ENCODE measurements at places on chromosomes 3 and 15. TPM values are rescaled to one million over a fixed set of nuclear protein-coding genes. Genes with fewer than 3 reads are reported as not detected.

DNA sequence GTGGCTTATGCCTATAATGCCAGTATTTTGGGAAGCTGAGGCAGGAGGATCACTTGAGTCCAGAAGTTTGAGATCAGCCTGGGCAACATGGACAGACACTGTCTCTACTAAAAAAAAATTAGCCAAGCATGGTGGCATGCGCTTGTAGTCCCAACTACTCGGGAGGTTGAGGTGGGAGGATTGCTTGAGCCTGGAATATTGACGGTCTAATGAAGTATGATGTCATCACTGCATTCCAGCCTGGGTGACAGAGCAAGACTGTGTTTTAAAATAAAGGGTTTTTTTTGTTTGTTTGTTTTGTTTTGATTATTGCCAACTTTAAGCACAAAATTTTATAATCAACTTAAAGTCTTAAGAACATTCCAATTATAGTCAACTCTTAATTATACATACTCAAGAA, 6.8 kb downstream of the PLSCR1 start:
- DNase-seq, result no peak

DNA sequence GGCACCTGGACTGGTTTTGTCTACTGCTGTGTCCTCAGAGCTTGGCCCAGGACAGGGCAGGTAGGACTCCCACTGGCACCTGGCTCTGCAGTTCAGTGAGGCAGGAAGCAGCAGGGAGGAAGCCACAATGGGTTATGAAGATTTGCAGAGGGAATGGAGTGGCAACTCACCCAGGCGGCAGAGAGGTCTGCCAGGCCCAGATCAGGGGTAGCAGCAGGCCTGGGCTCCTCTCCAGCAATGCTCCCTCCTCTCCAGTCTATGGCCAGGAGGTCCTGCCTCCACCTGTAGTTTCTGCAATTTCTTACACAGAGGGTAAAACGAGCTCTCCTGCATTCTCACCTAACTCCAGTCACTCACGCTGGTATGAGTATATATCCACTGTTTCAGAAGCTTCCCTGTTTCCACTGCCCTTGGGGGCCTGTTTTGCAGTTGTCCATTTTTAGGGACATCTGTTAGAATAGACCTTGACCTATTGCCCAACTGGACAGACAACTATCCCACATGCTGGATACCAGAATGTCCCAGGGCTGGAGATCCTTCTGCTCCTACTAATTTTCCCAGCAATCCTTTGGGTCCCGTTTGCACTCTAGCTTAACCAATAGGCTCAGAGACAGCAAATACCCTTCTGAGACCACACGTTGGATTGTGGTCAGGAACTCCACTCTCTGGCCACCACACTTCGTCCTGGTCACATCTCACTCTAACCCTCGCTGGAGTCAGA, 35.2 kb downstream of the HMCES start:
- DNase-seq, result peak; percentile 55

- peak; percentile 55 for DNase-seq
Measured at GRCh38 chr15:50145451-50145872, 26.4 kb upstream of the ATP8B4 start.

DNA sequence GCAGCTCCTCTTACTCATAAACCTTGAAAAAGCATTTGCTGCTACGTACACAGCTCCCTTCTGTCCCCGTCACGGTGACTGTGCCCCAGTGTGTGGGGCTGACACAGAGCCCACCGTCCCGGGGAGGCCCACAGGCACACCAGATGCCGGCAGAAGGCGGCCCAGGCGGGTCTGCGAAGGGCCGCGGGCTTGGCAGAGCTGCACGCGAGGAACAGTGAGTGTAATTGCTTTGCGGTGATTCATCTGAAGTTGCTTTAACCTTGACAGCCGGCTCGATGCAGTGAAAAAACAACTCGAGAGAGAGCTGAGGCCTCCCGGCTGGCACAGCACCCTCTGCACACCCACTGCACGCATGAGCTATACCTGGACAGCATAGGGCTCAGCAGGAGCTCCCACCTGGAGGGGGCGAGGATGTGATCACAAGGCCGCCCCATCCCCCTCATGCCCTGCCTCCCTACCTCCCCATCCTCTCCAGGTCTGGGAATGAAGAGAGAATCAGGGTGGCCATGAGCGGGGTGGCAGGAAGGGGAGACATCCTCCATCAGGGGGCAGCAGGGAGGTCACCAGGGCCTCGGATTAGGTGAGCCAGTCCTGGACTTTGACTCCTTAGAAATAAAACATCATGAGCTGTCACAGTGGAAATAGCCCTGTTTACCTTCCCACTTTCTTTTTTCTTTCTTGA, 172.7 kb downstream of the MEGF11 start:
- peak; percentile 78 for DNase-seq

DNA sequence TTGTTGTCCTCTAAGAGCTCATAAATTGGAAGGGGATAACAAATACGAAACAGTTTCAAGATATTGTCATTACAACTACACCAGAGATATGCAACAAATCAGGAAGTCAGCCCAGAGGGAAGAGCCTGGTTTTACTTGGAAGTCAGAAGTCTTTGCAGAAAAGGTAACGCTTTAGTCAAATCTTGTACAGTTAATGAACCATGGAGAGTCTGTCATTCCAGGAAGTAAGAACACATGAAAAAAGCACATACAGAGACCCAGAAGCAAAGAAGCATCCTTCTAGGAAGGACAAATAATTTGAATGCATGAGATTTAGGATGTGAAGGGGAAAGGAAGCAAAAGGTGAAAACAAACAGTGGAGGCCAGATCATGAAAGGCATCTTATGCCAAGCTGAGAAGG, 19.6 kb downstream of the DYNC1LI1 start:
- DNase-seq, result no peak

DNA sequence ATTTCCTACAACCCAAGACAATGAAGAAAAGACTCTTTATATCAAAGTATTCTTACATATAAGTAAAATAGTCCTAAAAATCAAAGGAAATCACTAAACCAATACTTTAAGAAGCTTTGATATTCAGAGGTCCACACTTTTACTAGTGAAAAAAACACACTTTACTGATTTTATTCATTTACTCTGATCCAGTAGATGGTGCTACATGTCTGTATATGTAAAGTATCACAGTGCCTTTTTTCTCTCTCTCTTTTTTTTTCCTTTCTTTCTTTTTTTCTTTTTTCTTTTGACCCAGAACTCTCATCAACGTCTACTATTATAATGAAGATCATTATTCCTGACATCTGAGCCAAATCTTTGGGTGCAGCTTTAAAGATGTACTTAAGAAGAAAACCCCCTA, 10.8 kb upstream of the CCDC39 start:
- no peak for DNase-seq

- no peak for DNase-seq
Measured at GRCh38 chr15:63000706-63001105, 41.8 kb upstream of the TPM1 start.

DNA sequence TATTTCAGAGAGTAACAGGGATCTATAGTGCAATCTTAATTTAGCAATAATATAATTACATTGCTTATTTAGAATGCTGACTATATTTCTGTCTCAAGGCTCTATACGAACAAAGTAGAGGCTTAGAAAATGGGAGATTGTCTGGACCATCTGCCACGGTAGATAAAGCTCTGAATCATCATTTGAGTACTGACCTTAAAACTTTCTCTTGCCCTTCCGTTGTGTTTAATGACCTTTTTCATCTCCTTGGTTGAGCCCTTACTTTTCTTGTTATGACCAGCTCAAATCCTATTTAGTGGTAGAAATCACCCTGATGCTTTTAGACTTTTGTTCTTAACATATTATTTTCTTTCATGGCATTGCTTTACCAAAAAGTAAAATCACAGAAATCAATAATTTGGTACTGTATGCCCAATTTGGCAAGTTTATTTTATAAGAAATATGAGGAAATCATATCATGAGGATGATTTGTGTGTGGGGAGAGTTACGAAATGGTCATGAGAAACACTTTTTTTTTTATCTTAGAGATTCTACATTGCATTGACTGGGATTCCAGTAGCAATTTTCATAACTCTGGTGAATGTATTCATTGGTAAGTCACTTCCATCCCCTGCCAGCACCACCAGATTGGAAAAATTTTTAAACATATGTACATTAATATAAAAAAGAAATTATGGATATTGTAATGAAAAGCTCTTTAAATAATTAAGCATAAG, 11.0 kb downstream of the NDUFB5 start:
- DNase-seq, result no peak

- DNase-seq, result no peak
Measured at GRCh38 chr3:99319450-99319849, 318.9 kb upstream of the COL8A1 start.

DNA sequence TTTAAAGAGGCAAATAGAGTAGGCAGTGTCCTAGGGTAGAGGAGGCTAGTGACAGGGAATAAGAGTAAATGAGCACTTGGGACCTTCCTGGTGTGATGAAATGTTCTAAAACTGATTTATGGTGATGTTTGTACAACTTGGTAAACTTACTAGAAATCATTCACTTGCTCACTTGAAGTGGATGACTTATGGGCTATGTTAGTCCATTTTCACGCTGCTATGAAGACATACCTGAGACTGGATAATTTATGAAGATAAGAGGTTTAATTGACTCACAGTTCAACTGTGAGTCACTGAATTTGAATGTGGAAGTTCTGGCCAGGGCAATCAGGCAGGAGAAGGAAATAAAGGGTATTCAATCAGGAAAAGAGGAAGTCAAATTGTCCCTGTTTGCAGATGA, 31.7 kb upstream of the DHX36 start:
- DNase-seq, result no peak

- DNase-seq, result no peak
Measured at GRCh38 chr3:70053293-70053692, 53.8 kb downstream of the SAMMSON start.

GRCh38 chr3:57003676-57004075, 56.8 kb upstream of the SPATA12 start:
- no peak for DNase-seq

DNA sequence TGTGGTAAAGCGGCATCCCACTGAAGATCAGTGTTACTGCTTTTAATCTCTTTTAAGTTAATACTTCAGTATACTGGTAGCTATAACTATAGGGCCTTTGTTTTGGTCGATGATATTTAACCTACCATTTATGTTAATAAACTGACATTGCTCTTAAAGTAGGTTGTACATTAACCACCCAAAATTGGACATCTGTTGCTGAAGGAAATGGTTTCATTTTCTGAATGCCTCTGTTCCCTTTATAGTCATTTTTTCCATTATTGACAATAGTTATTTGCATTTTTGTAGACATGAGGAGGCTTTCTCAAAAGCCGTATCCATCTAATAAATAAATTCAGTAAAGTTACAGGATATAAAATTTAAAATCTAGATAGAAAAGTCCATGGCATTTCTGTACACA, 252.4 kb upstream of the UBE2E1 start:
- no peak for DNase-seq

DNA sequence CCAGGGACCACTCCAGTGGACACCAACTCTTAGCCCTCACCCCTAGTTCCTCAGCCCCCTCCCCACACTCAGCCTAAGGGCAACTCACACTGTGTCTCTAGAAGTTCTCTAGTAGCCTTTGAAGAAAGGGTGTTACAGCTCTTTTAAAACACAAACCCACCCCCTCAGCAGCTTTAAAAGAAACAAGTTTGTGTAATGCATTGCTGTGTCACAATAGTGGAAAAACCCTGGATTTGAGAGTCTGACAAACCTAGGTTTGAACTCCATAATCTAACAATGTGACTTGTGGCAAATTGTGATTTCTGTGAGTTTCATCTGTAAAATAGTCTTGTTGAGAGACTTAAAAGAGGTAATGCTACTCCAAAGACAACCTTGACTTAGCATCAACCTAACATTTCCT, 54.0 kb downstream of the PLCH1 start:
- DNase-seq, result no peak

GRCh38 chr3:112327371-112327951, 5.5 kb upstream of the CD200 start:
- no peak for DNase-seq

DNA sequence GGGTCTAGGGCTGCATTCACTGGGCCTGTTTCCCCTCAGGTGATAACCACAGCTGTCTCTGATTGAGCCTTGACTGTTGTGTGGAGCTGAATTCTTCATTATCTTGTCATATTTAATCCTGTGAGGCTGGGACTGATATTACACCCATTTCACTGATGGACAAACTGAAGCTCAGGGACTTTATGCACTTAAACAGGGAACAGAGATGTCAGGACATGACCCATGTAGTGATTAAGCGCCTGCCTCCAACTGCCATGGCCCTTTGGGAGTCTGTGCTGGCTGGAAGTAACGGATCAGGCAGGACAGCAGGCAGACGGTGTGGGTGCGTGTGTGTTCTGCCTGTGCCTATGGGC, 7.5 kb downstream of the GNAI2 start:
- DNase-seq, result no peak

DNA sequence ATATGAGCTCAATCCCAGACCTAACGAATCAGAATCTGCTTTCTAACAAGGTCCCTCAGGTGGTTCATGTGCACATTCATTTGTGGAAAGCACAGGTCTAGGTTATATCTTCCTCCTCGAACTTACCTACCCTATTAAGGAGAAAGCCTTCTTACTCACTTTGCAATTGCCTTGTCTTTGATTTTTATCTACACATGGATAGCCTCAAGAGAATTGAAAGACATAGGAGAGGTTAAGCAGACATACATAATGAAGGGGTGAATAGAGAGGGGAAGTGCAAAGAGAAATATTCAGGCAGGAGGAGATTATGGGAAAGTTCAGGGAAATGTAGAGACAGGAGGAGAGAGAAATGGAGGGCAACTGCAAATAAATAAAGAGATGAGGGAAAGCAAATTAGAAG, 422.9 kb upstream of the ADAMTS9 start:
- DNase-seq, result no peak

DNA sequence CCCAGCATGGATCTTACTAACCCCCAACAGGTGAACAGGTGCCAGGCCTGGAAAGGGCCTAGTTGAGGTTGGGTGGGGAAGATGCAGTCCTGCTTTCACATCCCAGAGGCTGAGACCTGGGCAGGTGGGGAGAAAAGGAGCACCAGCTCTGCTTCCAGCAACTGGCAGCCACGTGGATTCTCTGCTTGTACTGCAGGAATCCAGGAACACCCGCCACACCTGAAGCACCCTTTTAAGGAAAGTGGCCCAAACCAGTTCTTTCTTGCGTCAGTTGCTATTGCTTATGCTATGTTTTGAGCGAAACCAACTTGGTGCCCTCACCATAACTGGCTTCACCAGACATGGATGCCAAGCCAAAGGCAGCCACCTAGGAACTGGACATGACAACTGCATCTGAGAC, 28.1 kb upstream of the NEO1 start:
- no peak for DNase-seq

Gene DPPA2
- not detected for polyA plus RNA-seq

Gene ZNF774
- 1.0 TPM for polyA plus RNA-seq

Gene MYRIP
- polyA plus RNA-seq, result 4.1 TPM

Gene ERICH6
- 0.04 TPM for polyA plus RNA-seq

Gene LMAN1L
- polyA plus RNA-seq, result not detected

Gene PPARG
- 28.6 TPM for polyA plus RNA-seq

Gene RYR3
- polyA plus RNA-seq, result 0.79 TPM

Gene CTXN2
- polyA plus RNA-seq, result not detected

Gene TMEM266
- polyA plus RNA-seq, result 0.13 TPM

Gene CLDN16
- 0.06 TPM for polyA plus RNA-seq

Gene CYP1A2
- not detected for polyA plus RNA-seq

Gene TEX55
- not detected for polyA plus RNA-seq

Gene CD200R1
- 2.8 TPM for polyA plus RNA-seq

Measured in ovary (tissue), 10 donors.